ENCODE measurements at places on chromosomes 2 and 18.

GRCh38 chr2:27245626-27246025, 17.2 kb downstream of the SLC30A3 start:
- no peak for DNase-seq

DNA sequence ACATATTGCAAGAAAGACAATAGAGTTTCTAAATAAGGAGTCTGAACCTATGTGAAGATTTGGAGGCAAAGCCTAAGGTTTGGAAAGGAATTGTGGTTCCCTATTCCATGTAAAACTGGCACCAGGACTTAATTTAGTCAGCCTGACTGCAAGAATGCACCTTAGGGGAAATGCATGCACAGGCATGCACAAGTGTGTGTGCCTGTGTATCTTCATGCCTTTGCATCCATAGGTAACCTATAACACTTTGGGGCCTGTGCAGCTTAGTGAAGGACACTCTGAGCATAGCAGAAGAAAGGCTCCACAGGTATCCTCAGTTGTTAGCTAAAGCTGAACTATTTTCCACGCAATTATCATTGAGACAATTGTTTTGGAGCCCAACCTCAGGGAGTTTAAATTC, 73.4 kb downstream of the RPRM start:
- DNase-seq, result no peak

- DNase-seq, result no peak
These were observed 655.9 kb downstream of the DCC start for GRCh38 chr18:52995875-52996274.

- no peak for DNase-seq
These were observed 143.0 kb downstream of the NUP35 start for GRCh38 chr2:183267148-183267827.

Data from NCI-H82 (cell line).